Adrenal gland (tissue), 19 donors: ENCODE measurements at places on chromosomes 1 and 21. TPM values are rescaled to one million over a fixed set of nuclear protein-coding genes. Genes with fewer than 3 reads are reported as not detected.

Gene RIPPLY3
- total RNA-seq: 0.39 TPM

Gene UMODL1
- total RNA-seq: 0.10 TPM

Gene LCE1B
- not detected for total RNA-seq

Gene NAV1
- total RNA-seq: 15.8 TPM

Gene MCOLN2
- total RNA-seq: 0.89 TPM

Gene IFNLR1
- 4.4 TPM for total RNA-seq

Gene KRTAP15-1
- not detected for total RNA-seq

DNA sequence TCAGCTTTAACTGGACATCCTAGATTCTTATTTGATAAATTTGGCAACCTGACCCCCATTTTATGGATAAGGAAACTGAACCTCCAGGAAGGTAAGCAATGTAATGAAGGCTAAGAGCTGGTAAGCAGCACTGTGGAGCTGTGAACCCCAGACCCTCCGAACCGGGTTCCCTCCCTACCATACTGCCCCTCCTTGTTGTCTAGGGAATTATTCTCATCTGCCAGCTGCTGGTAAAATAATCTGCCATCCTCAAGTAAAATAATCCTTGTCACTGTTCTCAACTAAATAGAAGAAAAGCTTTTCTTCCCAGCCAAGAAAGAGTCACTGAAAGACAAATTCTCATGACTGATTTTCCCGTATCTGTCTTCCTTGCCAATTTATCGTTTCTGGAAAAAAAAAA is 55.8 kb upstream of the PRDX6 start:
- H3K36me3 ChIP-seq: no peaks in the 10 kb centered on the region
- DNase-seq: no peak
- no peaks in the 10 kb centered on the region for H3K4me1 ChIP-seq
- no peaks in the 10 kb centered on the region for H3K27me3 ChIP-seq
- H3K4me3 ChIP-seq: no peak overlapping the region

GRCh38 chr1:41025979-41026819 is 4.7 kb upstream of the SLFNL1 start:
- DNase-seq: no peak
- H3K36me3 ChIP-seq: no peaks in the 10 kb centered on the region
- H3K27me3 ChIP-seq: no peaks in the 10 kb centered on the region
- peaks cover 7% of the 10 kb centered on the region for H3K4me1 ChIP-seq
- H3K27ac ChIP-seq: no peak overlapping the region

GRCh38 chr21:35575280-35575915 is 484.9 kb downstream of the SETD4 start:
- no peaks in the 10 kb centered on the region for H3K36me3 ChIP-seq
- no peaks in the 10 kb centered on the region for H3K27me3 ChIP-seq
- no peak for DNase-seq
- no peak overlapping the region for H3K4me3 ChIP-seq
- H3K27ac ChIP-seq: no peak overlapping the region

- H3K27me3 ChIP-seq: no peaks in the 10 kb centered on the region
- peaks cover 6% of the 10 kb centered on the region for H3K4me1 ChIP-seq
- no peaks in the 10 kb centered on the region for H3K36me3 ChIP-seq
- H3K27ac ChIP-seq: no peak overlapping the region
Measured at GRCh38 chr1:23784846-23785245, 6.1 kb upstream of the LYPLA2 start.

- no peak overlapping the region for H3K27ac ChIP-seq
- H3K4me1 ChIP-seq: no peaks in the 10 kb centered on the region
- H3K36me3 ChIP-seq: no peaks in the 10 kb centered on the region
Measured at GRCh38 chr1:53183095-53183990, 13.3 kb upstream of the CPT2 start.

GRCh38 chr1:185535621-185536020 is 198.6 kb upstream of the HMCN1 start:
- H3K27ac ChIP-seq: no peak overlapping the region
- no peaks in the 10 kb centered on the region for H3K27me3 ChIP-seq
- H3K4me3 ChIP-seq: no peak overlapping the region
- no peak for DNase-seq
- no peaks in the 10 kb centered on the region for H3K4me1 ChIP-seq

DNA sequence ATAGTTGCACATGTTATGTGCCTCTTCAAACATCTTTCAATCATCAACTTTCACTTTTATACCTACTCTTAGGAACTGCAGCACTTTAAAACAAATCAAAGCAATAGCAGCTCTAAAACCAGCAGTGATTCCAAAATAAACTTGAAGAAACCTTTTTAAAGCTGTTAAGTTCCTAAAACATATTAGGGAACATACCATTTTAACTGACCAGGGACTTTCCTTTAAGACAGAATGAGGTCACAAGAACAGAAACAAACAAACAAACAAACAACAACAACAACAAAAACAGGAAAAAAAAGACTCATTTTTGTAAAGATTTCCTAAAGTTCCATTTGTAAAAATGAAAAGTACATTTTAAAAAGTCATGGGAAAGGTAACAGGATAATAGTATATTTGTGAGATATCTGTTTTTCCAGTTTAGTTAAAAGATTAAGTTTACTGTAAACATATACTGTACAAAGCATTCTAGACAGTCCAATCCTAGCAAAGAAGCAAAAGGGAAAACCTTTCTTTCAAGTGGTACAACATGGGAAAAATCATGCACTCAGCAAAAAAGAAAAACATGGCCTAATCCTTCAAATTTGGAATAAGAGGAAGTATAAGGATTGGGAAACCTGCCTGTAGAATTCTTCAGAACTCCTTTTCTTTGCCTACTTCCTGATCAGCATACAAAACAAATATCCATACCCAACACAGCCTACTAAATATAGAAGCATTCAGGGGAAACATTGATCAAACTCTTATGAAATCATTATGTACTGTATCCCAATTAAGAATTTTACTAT is 45.5 kb downstream of the EPS15 start:
- peak overlapping the region; percentile 0 for H3K27ac ChIP-seq
- no peak for DNase-seq
- H3K36me3 ChIP-seq: peaks cover under 1% of the 10 kb centered on the region
- H3K4me1 ChIP-seq: peaks cover 40% of the 10 kb centered on the region
- no peak overlapping the region for H3K4me3 ChIP-seq

GRCh38 chr21:31124010-31124409 is 85.7 kb upstream of the KRTAP19-8 start:
- no peak overlapping the region for H3K4me3 ChIP-seq
- no peaks in the 10 kb centered on the region for H3K27me3 ChIP-seq
- no peaks in the 10 kb centered on the region for H3K36me3 ChIP-seq
- peak; percentile 33 for DNase-seq
- H3K27ac ChIP-seq: peak overlapping the region; percentile 22

DNA sequence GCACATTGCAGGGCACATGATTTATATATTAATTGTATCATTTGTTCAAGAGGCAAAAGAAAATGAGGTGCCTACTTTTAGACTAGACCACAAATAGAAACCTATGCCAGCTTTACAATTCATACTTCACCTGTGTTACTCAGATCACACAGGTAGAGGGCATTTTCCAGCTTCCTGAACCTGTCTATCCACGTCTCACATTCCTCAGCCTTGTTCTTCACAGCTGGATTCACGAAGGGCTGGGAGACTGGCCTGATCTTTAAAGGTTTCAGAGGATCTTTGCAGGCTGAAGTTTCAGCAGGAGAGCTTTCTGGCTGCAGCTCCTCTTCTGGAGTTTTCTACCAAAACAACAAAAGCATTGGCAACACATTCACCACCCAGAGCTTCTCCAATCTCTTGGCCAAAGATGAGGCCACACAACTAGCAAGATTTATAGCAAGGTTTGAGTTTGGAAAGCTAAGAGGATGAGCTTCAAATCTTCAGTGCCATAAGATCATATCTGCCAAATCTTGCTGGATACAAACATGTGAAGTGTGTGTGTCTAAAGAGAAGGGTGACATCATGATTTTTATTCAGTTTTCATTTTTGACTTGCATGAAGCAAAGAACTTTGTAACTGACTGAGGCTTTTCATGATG is 71.0 kb upstream of the CYP2J2 start:
- no peaks in the 10 kb centered on the region for H3K36me3 ChIP-seq
- H3K27ac ChIP-seq: no peak overlapping the region
- no peak overlapping the region for H3K4me3 ChIP-seq
- DNase-seq: no peak
- H3K27me3 ChIP-seq: no peaks in the 10 kb centered on the region
- no peaks in the 10 kb centered on the region for H3K4me1 ChIP-seq

DNA sequence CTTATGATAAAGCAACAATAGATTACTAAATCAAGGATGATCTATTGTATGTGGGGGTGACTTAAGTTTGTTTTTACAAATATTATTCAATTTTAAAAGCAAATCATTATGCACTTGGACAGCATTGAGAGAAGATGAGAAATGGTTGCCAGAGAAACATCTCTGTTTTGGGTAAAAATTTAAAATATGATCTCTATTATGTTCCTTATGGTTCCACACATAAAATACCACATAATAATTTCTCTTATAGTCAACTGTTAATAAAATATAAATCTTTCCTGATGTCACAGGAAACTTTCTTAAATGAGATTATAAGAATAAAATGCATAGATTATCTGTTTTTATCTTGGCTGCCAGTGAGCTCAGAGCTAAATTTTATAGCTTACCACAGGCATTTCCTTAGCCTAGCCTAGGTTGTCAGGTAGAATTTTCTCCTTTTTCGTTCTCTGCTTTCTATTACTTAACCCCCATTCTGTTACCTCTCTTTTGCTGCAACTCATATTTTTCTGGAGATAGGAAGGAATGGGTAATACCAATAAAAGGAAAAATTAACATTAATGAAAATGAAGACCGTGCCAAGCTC is 109.7 kb downstream of the TGFB2 start:
- H3K27me3 ChIP-seq: no peaks in the 10 kb centered on the region
- no peaks in the 10 kb centered on the region for H3K36me3 ChIP-seq
- no peak for DNase-seq
- H3K4me1 ChIP-seq: peaks cover 7% of the 10 kb centered on the region
- no peak overlapping the region for H3K4me3 ChIP-seq

DNA sequence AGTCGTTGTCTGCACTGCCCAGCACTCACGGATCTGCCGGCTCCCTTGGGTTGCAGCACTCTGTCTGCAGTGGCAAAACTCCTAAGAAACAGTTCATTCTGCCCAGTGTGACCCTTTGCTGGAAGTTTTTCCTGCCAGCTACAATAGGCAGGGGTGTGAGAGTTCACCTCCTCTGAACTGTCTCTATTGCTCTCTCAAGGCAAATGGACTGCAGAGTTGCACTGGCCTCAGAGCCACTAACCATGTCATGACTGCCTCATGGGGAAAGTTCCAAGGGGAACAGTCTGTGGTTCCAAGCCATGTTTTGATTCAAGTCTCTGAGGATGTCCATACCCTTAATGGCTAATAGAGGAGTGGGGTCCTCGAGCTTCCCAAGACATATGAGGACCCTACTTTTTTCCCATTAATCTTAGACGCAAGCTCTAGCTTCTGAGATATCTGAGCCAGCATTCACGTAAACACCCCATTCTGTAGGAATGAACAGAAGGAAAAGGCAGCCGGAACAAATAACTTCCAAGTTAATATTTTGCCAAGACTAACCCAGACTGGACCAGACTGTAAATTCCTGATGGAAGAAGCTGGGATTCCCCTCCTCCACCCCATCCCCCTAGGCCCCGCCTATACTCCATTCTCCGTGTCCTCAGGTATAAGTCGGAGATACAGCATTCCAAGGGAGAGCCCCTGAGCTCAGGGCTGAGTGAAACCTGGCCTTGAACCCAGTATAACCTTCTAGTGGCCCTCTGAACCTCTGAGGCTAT is 93.8 kb upstream of the AKT3 start:
- H3K27me3 ChIP-seq: no peaks in the 10 kb centered on the region
- H3K4me1 ChIP-seq: no peaks in the 10 kb centered on the region
- DNase-seq: no peak

- DNase-seq: no peak
- no peaks in the 10 kb centered on the region for H3K4me1 ChIP-seq
- no peaks in the 10 kb centered on the region for H3K36me3 ChIP-seq
- no peak overlapping the region for H3K4me3 ChIP-seq
- no peaks in the 10 kb centered on the region for H3K27me3 ChIP-seq
Measured at GRCh38 chr1:85952460-85952859, 204.1 kb downstream of the COL24A1 start.

DNA sequence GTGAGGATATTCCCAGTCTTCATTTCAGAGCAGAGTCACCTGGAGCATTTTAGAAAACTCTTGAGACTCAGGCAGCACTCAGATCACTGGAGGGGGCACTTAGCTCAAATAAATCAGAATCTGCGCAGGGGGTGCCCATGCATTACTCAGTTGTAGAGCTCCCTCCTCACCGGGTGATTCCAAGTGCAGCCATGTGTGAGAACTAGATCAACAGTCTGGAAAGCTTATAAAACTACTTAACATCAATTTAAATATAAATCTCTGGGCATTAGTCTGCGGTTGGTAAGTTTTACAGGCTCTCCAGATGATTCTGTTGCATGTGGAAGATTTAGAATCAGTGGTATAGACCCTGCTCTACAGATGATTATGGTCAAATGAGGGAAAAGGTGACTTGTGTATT is 128.6 kb downstream of the ST6GALNAC3 start:
- no peaks in the 10 kb centered on the region for H3K4me1 ChIP-seq
- no peak overlapping the region for H3K27ac ChIP-seq
- DNase-seq: no peak

DNA sequence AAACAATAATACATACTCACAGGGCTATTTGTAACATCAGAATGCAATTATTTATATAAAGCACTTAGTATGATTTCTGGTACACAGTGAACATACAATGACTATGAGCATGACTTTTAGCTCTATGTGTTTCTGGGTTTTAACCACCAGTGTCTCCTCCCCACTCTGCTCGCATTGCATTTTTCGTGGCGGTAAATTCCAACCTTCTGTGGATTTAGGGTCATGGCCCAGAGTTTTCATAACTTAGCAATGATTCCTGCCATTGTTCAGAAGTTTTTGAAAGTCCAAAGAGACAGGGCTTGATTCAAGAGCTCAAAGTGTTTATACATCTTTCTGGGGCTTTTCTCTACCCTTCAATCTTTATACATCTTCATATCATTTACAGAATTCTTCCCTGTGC is 191.3 kb downstream of the BACH1 start:
- H3K4me3 ChIP-seq: no peak overlapping the region
- DNase-seq: no peak
- no peak overlapping the region for H3K27ac ChIP-seq
- no peaks in the 10 kb centered on the region for H3K4me1 ChIP-seq
- no peaks in the 10 kb centered on the region for H3K27me3 ChIP-seq
- H3K36me3 ChIP-seq: no peaks in the 10 kb centered on the region

- no peaks in the 10 kb centered on the region for H3K36me3 ChIP-seq
- no peak for DNase-seq
- no peak overlapping the region for H3K4me3 ChIP-seq
- no peaks in the 10 kb centered on the region for H3K27me3 ChIP-seq
- no peaks in the 10 kb centered on the region for H3K4me1 ChIP-seq
- H3K27ac ChIP-seq: no peak overlapping the region
Measured at GRCh38 chr1:18473195-18473815, 7.4 kb upstream of the KLHDC7A start.

- peaks cover 24% of the 10 kb centered on the region for H3K4me1 ChIP-seq
- no peak for DNase-seq
- H3K36me3 ChIP-seq: no peaks in the 10 kb centered on the region
- H3K4me3 ChIP-seq: peak overlapping the region; percentile 73
- H3K27ac ChIP-seq: peak overlapping the region; percentile 95
- no peaks in the 10 kb centered on the region for H3K27me3 ChIP-seq
Measured at GRCh38 chr1:154407198-154408091, 2.3 kb downstream of the IL6R start.
